Activated T-helper 1 cell treated with anti-CD3 and anti-CD28 coated beads, Interleukin-2, amount 50 U/mL, for 16 hours (primary cell): ENCODE measurements at places on chromosomes 1 and 21.

DNA sequence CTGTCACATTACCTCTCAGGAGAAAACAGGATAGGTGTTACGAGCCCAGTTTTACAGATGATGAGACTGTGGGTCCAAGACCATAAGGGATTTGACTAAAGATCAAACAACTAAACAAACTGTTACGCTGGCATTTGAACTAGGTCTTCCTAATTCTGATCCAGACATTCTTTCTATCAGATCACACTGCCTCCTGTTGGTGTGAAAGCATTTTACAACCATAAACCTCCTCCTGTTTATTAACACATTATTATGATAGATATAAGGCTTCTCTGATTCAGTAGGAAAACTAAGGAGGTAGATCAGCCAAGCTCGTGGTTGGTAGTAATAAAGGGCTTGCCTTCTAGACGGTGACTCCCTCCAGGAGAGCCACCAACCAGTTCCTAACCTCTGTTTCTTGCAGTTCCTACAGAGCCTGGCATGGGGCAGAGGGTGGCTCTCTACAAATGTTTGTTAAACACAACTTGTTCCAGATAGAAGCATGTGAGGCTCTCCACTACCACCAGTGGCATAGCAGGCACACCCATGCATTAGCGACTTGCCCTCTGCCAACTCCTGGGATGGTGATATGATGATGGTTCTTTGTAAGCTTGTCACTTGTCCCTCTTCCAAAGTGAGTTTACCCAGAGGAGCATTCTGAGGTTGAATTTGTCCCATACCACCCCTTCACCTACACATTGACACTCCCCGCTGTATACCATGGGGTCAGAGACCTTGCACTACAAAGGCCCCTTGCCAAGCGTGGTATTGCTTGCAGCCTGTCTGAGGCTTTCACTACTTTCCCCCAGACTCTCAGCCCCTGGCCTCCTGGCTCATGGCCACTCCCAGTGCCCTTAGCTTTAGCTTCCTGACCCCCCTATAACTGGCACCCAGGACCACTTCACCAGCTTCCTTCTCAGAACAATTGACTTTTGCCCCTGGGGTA is 96.4 kb upstream of the HOOK1 start:
- no peak for DNase-seq

GRCh38 chr1:237154157-237154556 is 112.2 kb downstream of the RYR2 start:
- DNase-seq = no peak

GRCh38 chr1:191852907-191853306 is 305.4 kb upstream of the RGS18 start:
- no peak for DNase-seq

DNA sequence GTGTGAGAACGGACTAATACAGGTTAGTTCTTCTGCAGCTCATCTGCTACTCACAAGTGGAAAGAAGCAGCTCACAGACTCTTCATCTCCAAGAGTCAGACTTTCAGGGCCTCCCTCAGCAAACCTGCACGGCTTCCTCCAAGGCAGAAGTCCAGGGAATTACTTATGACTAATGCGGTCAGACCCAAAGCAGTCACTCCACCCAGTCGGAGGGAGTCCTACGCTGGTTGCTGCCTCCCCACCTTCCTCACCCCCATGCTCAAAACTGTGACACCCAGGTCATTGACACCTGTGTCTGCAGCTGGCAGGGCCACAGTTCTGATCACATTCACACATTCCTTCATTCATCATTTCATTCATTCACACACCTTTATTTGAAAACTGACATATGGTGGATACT is 38.4 kb upstream of the PRDM2 start:
- no peak for DNase-seq

- DNase-seq = no peak
These were observed 538.5 kb downstream of the NEGR1 start for GRCh38 chr1:71743862-71744261.

- DNase-seq = no peak
These were observed 214.5 kb downstream of the SMYD3 start for GRCh38 chr1:246292571-246292970.

GRCh38 chr1:157868654-157869053 is 27.0 kb upstream of the CD5L start:
- no peak for DNase-seq

DNA sequence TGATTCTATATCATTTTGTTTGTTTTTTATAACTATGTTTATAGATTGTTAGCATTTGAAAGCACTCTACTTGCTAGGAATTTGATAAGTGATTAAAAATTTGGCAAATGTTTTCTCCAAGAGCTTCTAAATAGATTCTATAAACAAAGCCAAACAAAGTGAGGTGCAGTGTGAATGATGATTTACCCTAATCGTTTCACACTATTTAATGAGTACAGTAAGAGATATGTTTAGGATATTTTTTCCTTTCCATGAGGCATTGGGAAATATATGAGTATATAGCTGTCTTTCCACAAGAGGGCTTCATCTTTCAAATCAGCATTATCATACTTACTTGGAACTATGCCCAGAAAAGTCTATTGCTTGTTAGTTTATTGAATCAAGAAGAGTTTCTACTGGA is 277.0 kb upstream of the BRINP3 start:
- no peak for DNase-seq

- DNase-seq = no peak
These were observed 42.1 kb upstream of the DEPDC1 start for GRCh38 chr1:68538941-68539340.

- no peak for DNase-seq
These were observed 3.5 kb downstream of the HSPG2 start for GRCh38 chr1:21933397-21934248.

DNA sequence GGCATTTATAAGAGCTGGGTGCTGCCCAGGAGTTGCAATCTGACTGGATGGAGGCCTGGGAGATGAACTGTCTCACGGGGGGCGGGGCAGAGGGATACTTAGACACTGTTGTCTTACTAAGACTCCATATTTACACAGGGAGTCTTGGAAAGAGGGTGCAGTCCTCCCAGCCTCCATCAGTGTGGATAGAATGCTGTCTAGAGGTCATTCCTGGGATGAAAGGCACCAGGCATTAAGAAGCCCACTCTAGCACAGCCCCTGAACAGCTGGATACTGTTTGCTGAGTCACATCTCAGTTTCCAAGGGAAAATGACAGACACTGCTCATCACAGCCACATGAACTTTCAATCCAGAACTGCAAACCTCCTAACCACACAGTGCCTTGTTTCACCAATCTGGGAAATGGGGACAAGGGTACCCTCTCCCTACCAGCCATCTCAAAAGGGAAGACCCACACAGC is 43.3 kb downstream of the SSBP3 start:
- DNase-seq = no peak

GRCh38 chr1:161019751-161020495 is 1.0 kb downstream of the F11R start:
- DNase-seq = no peak

GRCh38 chr1:79262745-79263258 is 256.3 kb upstream of the ADGRL4 start:
- DNase-seq = no peak

- no peak for DNase-seq
These were observed 329.1 kb upstream of the VAMP3 start for GRCh38 chr1:7442036-7442435.

DNA sequence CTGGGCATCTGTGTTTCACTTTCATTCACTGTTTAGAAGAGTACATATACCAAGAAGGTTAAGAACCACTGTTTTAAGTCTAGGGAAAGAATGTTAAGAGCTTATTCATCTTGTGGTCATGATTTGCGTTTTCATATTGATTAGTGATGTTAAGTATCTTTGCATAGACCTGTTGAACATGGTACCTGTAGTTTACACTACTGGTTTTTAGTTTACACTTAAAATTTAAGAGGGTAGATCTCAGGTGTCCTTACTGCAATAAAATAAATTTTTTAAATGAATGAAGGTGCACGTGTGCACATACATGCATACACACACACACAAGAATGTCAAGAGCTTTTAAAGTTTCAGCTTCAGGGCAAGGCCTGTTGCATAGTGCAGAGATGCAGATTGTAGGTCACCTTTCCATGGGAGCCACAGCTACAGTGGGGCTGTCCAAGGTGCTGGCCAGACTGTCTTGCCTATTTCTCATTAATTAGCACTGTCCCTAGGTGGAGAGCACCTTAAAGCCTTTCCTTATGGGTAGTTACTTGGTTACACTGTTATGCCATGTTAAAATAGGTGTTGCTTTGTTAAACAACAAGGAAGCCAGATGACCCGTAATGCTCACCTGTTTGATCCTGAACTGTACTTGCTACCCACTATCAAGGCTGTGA is 543.0 kb upstream of the DAB1 start:
- DNase-seq = no peak

- no peak for DNase-seq
These were observed 9.2 kb downstream of the PDZK1IP1 start for GRCh38 chr1:47180603-47181094.

DNA sequence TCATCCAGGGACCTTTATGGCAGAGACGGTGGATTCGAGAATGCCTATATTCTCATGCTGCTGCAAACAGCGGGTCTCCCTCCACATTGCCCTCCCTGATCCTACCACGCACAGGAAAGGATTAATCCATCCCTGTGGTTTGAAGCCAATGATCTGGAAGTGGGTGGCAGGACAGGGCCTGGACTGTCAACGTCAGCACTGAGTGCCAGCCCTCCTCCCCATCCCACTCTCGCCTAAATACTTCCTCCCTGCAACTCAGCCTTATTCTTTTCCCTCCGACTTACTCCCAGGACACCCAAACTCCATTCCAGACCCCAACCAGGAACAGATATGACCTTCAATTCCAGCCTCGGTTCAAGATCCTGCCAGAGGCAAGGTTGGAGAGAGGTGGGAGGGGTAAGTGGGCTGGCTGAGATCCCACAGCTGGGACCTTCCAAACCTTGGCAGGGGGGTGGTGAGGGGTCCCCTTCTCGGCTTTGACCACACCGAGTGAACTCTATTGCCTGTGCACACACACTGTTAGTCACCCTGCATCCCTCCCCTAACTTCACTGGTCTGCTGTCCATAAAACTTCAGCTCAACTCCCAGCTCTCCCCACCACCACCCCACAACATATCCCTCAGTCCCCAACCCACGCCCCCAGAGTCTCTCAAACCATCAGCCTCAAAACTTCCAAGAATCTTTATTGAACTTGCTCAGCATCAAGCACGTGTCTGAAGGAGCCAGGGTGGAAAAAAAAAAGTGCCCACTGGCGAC is 2.4 kb upstream of the S100A5 start:
- no peak for DNase-seq

- DNase-seq = no peak
These were observed 9.4 kb upstream of the FMO3 start for GRCh38 chr1:171081314-171081753.

GRCh38 chr21:42564561-42564971 is 50.9 kb downstream of the SLC37A1 start:
- DNase-seq = no peak

DNA sequence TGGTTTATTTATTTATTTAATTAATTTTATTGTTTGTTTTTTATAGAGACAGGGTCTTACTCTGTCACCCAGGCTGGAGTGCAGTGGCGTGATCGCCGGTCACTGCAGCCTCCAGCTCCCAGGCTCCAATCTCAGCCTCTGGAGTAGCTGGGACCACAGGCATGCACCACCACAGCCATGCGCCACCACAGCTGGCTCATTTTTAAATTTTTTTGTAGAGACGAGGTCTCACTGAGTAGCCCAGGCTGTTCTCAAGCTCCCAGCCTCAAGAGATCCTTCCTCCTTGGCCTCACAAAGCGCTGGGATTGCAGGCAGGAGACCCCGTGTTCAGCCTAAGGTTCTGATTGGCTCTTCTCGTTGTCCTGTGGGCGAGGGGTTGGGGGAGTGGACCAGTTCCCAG is 22.1 kb downstream of the UMODL1 start:
- no peak for DNase-seq

DNA sequence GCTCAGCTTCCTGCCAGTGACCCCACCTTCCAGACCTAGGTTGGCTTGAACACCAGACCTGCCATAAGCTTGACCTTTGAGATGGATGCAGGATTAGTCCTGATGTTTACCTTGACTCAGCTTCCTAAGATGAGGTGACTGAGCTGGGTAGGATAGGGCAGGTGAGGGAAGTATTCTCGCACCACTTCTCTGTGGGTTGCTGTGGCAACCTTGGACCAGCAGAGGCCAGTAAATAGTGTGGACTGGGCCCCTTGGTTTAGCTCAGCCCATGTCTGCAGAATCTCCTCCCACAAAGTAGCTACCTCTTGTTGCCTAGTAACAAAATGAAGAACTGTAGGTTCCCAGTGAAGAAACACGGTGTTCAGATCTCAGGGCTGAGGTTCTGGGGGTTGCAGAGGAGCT is 8.4 kb downstream of the RPS6KA1 start:
- no peak for DNase-seq

GRCh38 chr1:54051933-54052430 is 1.0 kb downstream of the TMEM59 start:
- DNase-seq = no peak
